NCI-H2081 treated with DMSO at 0.1 percent for 48 hours (cell line): ENCODE measurements at places on chromosomes 2 and 18.

DNA sequence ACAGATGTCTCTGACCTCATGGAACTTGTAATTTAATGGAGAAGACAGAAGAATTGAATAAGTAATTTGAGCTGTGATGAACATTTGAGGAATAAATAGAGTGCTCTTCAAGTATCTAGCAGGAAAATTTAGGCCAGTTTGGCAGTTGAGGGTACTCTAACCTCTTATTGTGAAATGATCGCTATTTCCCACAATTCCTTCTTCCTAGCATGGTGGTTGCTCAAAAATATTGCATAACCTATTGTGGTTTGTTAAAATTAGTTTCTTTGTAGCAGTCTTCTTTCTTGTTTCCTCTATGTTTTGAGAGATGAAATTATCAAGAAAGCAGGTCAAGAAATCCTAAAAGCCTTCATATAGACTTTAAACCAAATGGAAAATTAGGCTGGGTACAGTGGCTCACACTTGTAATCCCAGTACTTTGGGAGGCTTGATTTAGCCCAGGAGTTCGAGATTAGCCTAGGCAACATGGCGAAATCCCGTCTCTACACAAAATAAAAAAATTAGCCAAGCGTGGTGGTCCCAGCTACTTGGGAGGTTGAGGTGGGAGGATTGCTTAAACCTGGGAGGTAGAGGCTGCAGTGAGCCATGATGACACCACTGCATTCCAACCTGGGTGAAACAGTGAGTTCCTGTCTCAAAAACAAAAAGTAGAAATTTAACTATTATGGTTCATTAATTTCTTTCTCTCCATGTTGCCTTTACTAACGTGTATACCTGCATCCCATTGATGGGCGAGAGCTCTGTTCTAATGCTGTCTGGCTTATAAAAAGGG lies 58.7 kb downstream of the RBKS start:
- no peak for DNase-seq

- no peak for DNase-seq
Observed at GRCh38 chr2:110215566-110216158, 3.3 kb upstream of the MTLN start.

DNA sequence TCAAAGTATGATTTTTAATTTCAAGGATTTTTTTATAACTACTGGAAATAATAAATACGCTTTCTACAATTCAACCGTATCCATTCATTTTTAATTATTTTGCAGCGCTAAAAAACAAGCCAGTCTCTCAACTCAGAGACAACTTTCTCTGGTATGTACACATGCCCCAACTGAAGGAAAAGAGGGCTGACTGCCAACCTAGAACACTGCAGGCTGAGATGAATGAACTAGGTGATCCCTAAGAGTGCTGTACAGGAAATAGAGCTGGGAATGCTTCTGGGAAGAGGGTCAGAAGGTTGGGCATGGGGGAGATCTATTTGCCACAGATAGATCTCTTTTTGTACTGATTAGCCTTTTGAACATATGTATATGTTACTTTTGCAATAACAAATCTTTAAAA lies 460.1 kb downstream of the NR4A2 start:
- DNase-seq, result no peak

GRCh38 chr2:142112757-142113221 lies 18.0 kb downstream of the LRP1B start:
- no peak for DNase-seq

DNA sequence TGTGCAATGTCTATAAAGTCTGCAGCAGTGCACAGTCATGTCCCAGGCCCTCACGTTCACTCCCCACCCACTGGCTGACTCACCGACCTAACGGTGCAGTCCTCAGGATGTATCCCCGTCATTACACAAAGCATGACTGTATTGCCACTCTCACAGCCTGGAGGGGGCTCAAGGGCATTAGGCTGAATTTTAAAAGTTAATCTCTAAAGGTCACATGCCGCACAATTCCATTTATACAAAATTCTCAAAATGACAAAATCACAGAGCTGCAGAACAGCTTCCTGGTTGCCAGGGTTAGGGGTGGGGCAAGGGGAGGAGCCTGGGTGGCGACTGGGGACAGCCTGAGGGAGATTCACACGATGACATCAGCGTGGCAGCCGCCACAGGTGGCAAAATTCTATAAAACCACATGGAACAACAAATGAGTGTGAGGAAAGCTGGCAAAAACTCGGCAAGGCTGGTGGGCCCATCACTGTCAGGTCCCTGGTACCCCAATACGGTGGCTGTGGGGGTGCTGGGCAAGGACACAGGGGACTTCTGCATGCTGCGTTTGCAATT lies 97.6 kb downstream of the NDUFA10 start:
- no peak for DNase-seq

DNA sequence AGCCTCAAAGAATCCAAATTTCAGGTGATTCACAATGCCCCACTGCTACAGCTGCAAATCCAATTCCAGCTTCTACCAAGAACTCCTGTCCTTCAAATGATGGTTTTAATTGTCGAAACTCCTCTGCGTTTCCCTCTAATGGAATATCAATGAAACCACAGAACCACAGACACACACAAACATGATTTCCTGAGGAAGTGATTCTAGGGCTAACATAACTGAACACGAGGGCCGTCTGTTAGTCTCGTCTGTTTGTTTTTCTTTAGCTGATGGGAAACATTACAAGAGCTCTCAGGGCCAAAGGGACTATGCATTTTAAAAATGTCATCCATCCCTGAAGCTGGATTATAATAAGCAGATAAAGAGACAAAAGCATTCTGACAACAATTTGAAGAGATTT lies 59.4 kb downstream of the RNF152 start:
- DNase-seq, result no peak
